ENCODE measurements at places on chromosomes 5 and 9.

DNA sequence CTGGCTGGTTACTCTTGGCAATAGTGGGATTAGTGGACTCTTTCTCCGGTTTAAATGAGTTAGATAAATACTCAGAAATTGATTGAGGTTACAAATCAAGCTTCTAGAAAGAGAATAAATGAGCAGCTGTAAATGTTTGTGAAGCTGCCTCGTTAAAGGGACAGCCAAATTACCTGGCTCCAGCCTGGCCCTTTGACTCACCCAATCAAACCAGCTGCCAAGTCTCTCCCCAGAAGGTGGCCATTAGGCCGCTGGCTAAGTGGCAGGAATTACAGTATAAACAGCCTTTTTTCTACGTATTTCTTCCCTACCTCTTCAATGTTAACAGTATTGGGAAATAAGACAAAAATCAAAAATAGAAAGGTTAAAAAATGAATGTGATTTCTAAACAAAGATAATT lies 46.0 kb upstream of the SRFBP1 start:
- DNase-seq = no peak

DNA sequence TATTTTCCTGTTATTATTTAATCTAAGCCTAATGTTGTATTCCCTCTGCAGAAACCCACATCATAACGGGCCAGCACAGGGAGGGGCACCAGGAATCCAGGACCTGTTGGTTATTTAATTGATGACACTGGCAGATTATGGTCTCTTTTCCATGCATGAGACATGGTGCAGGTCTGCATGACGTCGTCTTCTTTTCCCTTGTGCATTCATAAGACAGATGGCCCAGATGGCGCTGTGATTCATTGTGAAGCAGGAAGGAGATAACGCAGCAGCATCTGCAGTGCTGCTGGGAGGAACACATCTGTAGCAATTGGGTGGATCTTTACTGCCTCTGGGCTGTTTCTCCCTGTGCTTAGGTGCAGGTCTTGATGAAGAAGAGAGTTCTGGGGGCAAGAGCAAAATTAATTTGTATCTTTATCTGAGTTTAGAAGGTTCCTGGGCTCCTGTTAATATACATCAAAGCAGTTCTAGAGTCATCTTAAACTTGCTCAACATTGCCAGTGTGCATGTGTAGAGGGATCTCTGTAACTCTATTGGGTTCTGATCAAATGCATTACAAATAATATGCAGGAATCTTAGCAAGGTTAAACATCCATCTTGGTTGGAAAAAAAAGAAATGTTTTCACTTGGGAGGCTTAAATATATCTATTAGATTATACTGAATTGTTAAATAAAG lies 176.1 kb downstream of the PCSK1 start:
- DNase-seq = peak; percentile 75

DNA sequence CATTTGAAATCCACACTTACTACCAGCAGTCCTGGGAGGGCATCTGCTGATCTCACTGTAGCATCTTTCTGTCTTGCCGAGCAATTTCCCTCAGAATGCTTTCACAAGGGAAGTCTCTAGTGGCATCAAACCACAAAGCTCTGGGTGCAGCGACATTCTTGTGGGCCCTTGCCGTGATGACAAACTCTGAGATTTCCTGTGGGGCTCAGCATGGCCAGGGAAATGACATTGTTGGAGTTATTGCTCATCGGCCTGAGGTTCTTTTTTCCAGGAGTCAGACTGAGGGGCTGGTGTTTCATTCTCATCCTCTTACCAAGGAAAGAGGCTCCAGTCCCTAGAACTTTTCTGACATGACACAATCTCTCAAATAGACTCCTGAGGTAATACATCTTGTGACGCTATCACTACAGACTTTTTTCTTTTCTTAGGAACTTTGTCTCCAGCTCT lies 51.4 kb downstream of the PFDN1 start:
- DNase-seq = peak; percentile 39

- DNase-seq = peak; percentile 22
Observed at GRCh38 chr9:86406366-86406765, 52.2 kb upstream of the TUT7 start.

DNA sequence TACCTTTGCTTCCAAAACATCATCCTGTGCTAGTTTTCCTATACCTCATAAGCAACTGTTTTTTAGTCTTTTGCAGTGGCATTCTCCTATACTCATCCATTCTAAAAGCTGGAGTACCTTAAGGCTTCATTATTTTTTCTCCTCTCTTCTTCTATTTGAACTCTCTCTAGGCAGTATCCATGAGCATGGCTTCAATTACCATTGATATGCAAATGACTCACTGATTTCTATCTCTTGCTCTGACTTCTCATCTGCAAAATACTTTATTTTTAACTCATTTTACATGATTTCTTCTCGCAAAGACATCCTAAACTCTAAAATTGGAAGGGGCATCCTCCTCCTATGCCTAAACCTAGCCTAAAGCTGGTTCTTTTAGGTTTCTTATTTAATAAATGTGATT lies 365.1 kb upstream of the NUDT12 start:
- DNase-seq = no peak

GRCh38 chr5:14935341-14935740 lies 63.8 kb upstream of the ANKH start:
- no peak for DNase-seq

- no peak for DNase-seq
Observed at GRCh38 chr5:76406014-76406413, 2.9 kb downstream of the IQGAP2 start.

DNA sequence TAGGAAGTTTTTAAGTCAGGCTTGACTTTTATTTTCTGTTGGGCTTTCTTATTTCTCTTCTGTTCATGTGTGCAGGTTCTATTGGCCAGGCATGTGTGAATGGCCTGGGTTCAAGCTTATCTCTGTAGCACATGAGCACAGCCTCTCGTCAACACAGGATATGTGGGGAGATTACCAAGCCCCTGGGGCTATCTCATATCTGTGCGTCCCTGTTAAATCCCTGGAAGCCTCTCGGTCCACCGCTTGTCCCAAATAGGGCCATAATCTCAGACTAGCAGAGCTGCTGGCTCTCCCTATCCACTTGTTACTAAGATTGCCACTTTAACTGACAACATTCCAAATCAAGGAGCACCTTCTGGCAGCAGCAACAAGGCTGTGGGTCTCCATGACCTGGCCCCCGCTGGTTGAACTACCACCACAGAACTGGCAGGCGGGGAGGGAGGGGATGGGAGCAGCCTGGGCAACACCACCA lies 28.4 kb upstream of the EBF1 start:
- no peak for DNase-seq

- DNase-seq = no peak
Observed at GRCh38 chr5:19859020-19859419, 129.0 kb downstream of the CDH18 start.

DNA sequence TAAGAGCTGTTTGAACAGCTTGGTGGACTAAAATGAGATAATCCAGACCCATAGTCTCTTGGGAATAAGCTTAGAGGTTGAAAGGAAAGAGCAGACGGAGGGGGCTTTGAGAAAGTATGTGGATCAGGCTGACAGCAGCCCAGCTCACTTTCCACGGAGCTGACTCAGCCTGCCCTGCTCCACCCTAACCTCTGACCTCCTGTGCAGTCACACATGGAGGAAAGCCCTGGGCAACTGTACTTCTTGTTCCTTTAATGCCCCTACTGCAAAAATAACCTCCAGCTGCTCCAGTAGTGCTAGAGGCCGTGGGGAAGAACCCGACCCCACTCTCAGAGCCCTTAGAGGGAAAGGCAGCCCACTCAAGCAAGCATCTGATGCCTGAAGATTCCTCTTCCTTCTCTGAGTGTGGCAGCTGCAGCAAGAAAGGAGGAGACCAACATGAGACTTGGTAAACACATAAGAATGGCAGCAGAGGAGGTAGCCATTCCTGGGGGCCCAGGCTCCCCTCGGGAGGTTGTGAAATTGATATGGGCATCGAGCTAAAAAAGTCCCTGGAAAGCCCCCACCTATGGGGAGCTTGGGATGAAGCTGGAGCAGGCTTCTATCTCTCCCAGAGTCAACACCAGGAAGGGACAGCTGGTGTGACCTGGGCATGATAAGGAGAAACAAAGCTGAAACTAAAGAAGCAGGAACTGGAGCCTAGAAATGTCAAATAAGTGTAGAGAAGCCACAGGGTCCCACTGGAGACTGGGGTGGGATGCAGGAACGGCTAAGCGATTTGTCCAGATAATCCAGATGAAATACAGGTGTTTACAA lies 204.3 kb downstream of the PIK3R1 start:
- DNase-seq = peak; percentile 21

DNA sequence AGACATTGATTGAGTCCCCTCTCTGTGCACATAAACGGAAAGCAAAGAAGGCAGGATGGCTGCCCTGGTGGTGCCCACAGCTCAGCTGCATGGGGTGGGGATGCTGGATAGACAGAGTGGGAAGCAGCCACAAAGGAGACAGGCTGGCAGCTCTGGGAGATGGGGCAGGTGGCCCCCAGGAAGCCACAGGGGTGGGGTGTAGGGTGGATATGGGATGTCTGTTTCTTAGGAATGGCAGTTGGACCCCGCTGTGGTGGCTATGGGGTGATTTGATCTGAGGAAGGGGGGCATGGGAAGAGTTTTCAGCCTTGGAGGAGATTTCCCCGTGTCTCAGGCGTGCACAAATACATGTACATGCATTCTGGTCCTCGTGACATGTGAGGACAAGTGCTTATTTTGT lies 50.2 kb upstream of the VDAC1 start:
- no peak for DNase-seq

- DNase-seq = no peak
Observed at GRCh38 chr9:89810431-89810830, 205.6 kb downstream of the GADD45G start.

GRCh38 chr5:147532156-147532555 lies 22.3 kb upstream of the DPYSL3 start:
- DNase-seq = no peak

GRCh38 chr5:111953351-111954127 lies 196.5 kb upstream of the NREP start:
- no peak for DNase-seq

All from HFF-Myc (cell line).